DMS53 (cell line): ENCODE measurements at places on chromosomes 3 and 15.

- no peak for DNase-seq
These were observed 36.3 kb upstream of the MYH15 start for GRCh38 chr3:108546692-108547091.

- no peak for DNase-seq
These were observed 4.6 kb upstream of the ALCAM start for GRCh38 chr3:105362021-105362665.

DNA sequence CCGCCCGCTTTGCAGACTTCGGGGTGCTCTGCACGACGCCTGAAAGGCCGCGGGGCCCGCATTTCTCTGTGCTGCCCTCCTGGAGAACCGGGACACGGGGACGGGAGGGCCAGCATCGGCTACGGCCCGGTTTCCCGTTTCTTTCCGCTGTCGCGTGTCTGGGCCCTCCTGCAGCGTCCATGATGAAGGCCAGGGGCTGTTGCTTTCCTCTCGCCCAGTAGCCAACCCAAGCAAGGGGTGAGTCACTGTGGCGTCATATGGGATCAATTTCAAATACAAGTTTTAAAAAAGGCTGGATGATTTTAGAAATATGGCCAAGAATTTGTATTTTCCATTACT lies 435 bp downstream of the SLC35G2 start:
- peak; percentile 80 for DNase-seq

- DNase-seq = no peak
These were observed 421.1 kb downstream of the PLOD2 start for GRCh38 chr3:145739926-145740325.

GRCh38 chr15:77148191-77148590 lies 77.3 kb upstream of the TSPAN3 start:
- no peak for DNase-seq

DNA sequence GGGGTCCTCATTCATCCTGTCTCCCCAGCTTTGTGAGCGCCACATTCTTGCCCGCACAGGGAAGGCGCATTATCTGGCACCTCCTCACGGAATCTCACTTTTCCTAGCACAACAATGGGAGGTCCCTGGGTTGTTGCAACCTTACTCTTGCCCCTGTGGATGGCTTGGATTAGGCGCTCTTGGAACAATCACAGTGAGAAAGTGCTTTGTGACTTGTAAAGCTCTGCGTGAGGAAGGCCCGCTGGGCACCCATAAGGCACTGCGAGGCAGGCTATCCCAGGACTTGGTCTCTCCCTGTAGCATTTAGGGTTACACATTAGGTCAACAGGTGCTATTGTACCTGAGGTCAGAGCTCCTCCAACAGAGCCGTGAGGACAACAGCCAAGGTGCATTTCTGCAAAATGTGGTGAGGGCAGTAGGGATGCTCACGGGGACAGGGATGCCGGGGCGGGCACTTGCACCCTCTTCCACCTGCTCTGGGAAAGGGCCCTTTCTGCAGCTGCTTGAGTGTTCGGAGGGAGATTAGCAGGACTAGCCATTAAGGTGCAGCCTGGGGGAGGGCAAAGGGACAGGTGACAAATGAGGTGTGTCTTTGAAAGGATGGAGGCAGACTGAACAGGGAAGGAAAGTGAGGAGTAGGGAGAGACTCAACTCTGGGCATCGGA lies 13.9 kb upstream of the LRRC15 start:
- DNase-seq = no peak

DNA sequence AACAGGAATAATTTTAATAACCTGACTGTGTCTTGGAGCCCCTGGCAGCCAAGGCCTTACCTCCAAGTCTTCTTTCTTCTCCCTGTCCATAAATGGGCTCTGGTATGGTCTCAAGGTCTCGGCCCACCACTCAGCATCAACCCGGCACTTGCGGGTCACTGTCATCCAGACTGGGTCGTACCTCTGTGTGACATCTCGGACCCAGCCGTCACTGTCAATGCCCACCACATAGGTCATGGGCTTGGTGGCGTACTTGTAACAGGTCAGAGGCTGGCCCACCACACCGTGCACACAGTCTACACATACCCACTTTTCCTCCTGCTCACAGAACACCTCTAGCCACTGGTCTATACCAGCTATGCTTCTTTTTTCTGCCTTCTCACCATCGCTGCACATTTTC lies 20.4 kb downstream of the XPC start:
- no peak for DNase-seq

DNA sequence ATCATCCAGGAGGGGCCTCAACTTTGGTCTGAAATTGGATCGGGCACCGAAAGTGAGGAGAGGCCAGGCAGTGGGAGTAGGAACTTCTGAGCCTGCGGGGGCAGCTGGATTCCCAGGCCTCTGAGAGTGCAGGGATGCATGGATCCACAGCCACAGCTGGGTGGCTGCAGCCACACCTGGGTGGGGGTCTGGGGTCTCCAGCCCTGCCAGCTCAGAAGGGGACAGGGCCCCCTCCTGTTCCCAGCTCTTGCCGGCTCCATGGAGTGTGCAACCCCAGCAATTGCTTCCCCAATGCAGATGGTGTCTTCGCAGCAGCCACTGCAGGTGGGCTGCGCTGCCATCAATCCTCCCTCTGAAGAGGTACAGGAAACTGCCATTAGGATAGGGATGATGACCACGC lies 123.7 kb downstream of the BCHE start:
- no peak for DNase-seq

- no peak for DNase-seq
These were observed 97.1 kb downstream of the RBPMS2 start for GRCh38 chr15:64678126-64678819.

GRCh38 chr3:128490915-128491690 lies 1.9 kb downstream of the GATA2 start:
- peak; percentile 32 for DNase-seq

- peak; percentile 89 for DNase-seq
These were observed 123.2 kb downstream of the DNAJB8 start for GRCh38 chr3:128343287-128344051.

GRCh38 chr3:29427266-29428103 lies 146.6 kb downstream of the RBMS3 start:
- DNase-seq = no peak

DNA sequence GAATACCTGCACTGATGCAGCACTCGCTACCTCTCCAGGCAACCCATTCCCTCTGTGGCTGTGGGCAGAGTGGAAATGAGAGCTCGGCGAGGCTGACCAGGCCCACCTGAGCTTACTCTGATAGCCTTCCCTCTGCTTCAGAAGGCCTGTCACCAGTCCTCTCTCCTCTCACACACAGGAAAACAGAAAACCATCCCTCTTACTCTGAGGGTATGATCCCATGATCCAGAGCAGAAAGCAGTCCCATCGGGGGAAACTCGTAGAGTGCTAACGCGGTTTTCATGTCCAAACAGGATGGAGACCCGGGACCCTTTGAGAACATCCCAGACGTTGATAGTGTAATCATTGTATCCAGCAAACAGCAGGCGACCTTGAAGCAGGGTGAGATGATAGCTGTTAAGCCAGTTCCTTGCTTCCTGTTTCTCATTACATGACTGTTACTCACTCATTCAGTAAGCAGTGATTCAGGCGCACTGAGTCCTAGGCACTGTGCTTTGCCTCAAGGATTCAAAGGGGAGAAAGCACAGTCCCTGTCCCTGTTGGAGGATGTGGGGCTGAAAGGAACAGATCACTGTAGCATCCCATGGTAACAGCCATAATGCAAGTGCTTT lies 11.8 kb upstream of the BCL2L10 start:
- DNase-seq = peak; percentile 5

GRCh38 chr15:32855942-32856341 lies 138.1 kb downstream of the GREM1 start:
- DNase-seq = peak; percentile 72

DNA sequence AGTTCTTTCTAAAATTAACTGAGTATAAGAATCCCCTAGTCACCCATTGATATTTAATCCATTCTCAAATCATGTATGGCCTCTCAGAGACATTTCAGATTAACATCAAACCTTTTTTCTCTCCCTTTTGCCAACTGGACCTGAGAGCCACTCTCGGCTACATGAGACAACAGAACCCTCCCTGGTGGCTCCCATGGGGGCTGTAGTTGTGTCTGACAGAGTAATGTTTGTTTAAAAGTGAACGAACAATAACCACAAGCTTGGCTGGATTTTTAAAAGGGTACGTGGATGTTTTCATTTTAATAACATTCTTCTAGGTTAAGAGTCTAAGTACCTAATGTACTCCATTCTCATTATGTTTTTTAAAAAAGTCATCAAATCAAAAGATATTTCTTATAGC lies 37.1 kb downstream of the P3H2 start:
- DNase-seq = no peak

DNA sequence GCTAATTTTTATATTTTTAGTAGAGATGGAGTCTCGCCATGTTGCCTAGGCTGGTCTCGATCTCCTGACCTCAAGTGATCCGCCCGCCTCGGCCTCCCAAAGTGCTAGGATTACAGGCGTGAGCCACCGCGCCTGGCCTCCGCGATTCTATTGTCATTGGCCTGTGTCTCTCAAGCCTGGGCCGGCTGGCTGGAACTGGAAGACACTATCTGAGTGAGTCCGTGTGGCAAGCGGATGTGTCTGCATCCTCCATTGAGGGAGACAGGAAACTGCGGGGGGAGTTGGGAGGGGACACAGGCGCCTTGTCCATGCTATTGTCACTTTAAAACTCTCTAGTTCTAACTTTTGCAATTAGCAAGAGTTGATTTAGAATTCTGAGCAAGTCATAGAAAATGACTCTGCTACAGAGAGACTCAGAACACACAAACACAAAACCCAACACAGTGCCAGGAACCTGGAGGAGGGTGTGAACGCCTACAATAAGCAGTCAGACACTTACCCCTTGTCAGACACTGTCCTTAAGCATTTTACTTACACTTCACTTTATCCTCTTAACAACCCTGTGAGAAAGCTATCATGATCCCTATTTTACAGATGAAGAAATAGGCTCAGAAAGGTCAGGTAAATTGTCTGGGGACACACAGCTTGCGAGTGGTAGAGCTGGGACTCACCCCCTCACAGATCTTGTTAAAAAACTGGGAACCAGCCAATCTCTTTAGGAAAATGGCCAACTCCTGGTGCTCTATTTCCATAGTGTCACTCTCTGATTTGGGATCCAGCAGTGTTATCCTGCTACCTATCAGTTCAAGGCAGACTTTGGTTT lies 38.7 kb downstream of the ANP32A start:
- DNase-seq = no peak

DNA sequence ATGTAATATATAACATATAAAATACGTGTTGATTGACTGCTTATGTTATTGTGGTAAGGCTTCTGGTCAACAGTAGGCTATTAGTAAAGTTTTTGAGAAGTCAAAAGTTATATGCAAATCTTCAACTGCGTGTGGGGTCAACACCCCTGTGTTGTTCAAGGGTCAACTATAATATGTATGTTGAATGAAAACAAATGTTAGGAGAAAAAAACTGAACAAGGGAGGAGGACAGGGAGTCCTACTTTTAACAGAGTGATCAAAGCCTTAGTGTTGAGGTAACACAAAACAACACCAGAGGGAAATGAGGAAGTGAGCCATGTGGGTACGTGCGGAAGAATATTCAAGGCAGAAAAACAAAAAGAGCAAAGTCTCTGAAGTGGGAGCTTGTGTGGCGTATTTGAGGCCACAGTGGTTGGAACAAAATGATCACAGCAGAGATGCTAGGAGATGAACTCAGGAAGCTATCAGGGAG lies 62.5 kb downstream of the SFMBT1 start:
- no peak for DNase-seq

GRCh38 chr3:4599612-4600011 lies 106.5 kb downstream of the ITPR1 start:
- DNase-seq = no peak

- DNase-seq = no peak
These were observed 243.8 kb upstream of the TLE3 start for GRCh38 chr15:70341566-70341965.

- no peak for DNase-seq
These were observed 398.8 kb upstream of the ATP10A start for GRCh38 chr15:26261966-26262365.

DNA sequence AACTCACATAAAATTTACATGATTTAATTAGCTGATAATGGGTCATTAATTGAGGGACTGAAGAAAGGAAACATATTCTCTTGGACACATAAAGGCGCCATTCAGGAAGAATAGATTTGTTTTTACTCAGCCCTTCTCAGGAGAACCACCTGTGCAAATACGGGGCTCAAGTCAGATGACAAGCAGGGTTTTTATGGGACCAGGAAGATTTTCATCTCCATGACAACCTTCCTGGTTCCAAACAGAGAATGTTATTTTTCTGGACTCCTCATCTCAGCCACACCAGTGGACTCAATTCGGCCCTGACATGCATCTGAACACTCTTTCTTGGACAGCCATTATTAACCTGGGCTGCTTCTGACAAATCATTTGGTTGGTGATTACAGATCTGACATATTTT lies 120.5 kb downstream of the PDZRN3 start:
- DNase-seq = peak; percentile 89

DNA sequence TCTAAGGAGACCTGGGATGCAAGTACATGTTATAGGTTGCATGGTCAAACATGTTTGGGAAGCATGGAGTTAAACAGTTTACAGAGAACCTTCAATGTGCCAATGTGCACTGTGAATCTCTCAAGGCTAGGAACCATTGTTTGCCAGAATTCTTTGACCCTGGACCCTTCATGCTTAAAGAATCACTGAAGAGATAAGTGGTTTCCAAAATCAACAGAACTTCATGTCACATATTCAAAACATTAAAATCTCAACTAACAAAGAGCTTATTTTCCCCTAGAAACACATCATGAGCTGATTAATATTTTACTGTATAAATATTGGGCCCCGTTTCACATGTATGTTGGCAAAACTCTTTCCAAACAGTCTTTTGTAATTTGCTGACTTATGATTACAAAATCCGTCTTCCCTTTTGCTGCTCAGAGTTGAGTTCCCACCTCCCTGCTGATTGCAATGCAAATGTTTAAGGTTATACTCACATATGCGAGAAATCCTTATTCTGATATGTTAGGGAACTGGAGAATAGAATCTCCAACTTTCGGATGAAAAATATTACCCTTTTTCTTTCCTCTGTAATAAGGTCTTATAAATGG lies 380.2 kb downstream of the DIPK2A start:
- DNase-seq = no peak

GRCh38 chr3:144361002-144361401 lies 389.4 kb downstream of the DIPK2A start:
- DNase-seq = no peak

- DNase-seq = no peak
These were observed 6.1 kb downstream of the SEMA3G start for GRCh38 chr3:52438579-52439425.

GRCh38 chr15:74327756-74328155 lies 39.7 kb downstream of the CYP11A1 start:
- DNase-seq = no peak

DNA sequence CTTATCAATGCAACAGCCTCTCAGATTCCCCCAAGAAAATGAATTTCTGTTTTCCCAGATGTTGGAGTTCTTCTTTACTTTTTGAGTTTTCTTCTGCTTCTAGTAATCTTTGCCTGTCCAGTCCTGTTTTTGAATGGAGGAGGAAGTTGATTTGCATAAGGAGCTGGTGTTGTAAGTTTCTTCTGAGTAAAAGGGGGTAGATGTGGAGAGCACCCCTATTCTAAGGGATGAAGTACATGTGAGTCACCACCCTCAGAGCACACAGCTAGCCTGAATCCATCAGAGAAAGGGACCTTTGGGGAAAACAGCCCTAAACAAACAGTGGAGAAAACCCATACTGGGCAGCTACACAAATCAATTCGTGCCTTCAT lies 34.5 kb downstream of the ACAA1 start:
- no peak for DNase-seq
